ENCODE measurements at places on chromosomes 16 and 17.

GRCh38 chr16:70705056-70705455, 19.2 kb upstream of the MTSS2 start:
- DNase-seq = no peak

- DNase-seq = no peak
Observed at GRCh38 chr16:9092978-9093344, 1.5 kb downstream of the HAPSTR1 start.

DNA sequence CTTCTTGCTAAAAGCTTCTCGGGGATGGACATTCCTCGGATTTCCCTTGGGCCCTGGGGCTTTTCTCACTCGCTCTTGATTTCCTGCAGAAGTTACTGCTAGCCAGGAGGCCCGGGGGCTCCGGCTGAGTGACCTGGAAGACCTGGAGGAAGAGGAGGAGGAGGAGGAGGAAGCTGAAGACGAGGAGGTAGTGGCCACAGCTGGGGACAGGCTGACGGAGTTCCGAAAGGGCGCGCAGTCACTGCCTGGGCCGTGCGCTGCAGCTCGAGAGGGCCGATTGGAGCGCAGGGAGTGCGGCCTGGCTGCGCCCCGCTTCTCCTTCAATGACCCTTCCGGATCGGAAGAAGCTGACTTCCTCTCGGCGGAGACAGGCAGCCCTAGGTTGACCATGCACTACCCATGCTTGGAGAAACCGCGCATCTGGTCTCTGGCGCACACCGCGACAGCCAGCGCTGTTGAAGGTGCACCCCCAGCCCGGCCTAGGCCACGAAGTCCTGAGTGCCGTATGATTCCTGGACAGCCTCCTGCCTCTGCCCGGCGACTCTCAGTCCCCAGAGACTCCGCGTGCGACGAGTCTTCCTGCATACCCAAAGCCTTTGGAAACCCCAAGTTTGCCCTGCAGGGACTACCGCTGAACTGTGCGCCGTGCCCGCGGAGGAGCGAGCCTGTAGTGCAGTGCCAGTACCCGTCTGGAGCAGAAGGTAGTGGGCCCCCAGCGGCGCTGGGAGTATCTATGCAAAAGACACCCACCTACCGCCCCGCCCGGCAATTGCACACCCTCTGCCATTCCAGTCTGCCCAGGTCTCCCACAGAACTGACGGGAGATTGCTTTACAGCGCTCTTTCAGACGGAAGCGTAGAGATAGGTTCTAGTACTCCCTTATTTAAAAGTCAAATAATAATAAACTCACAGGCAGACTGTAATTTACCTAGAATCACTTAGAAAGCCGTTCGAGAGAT, 4.9 kb downstream of the IRX6 start:
- no peak for DNase-seq

GRCh38 chr17:43531955-43532354, 14.2 kb downstream of the ETV4 start:
- DNase-seq = no peak

DNA sequence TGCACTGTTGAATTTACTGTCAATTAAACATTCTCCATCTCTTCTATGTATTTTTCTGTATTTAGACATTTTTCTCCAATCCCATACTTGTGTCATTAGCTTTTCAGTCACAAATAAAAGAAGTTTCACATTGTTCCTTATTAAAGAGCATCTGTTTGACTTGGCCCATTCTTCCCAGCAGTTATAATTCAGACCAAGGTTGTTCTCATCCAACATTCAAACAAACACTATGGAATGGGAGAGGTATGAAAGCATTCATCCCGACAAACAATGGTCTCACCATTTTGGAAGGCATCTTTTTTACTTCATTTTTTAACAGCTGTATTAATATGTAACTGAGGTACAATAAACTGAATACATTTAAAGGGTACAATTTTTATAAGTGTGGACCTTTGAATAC, 208.8 kb upstream of the MAF start:
- no peak for DNase-seq

- no peak for DNase-seq
Observed at GRCh38 chr17:2077040-2077439, 22.1 kb downstream of the HIC1 start.

GRCh38 chr16:67302076-67302475, 22.7 kb downstream of the PLEKHG4 start:
- no peak for DNase-seq

DNA sequence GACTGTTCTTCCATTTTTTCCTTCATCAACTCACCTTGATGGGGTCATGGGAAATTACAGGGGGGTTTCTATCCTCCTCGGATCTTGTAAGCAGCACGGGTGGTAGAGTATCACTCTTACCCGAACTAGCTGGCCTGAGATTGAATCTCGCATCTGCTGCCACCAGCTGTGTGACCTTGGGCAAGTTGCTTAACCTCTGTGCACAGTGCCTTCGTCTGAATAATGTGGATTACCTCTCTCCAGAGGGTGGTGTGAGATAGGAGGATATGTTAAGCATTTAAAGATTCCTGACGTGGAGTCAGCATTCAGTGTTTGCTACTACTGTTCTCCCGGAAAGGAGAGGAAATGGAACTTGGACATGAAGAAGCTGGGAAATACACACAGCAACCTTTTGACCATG, 24.4 kb downstream of the LASP1 start:
- DNase-seq = no peak

- DNase-seq = no peak
Observed at GRCh38 chr16:55426865-55427484, 52.0 kb upstream of the MMP2 start.

DNA sequence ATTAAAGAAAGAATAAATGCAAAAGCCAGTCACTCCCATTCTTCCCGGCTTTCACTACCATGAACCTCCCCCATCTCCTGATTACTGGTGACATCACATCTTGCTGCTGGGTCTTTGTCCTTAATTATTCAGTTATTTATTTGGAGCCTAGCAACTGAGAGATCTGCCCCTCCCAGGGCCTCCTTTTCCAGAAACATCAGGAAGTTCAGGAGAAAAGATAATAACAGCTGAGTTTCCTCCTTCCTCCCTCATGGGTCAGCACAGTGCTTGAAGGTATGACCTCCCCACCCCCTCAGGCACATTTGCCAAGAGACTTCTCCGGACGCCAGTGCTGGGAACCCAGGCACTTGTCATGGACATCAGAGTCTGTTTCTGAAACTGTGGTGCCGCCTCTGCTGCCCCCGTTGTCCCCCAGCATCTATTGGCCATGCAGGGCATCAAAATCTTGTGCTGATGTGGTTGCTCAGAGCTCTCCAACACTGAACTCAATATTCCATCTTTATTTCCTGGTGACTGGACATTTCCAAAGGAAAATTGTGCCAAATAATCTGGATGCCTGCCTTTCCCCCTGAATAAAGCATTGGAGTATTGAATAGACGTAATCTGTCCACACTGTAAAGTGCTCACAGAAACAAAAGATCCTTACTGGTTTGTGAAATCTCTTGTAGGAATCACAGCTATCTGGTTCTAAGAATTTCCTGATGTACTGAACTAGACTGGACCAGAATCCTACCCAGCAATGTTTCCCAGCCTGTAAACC, 71.8 kb downstream of the ZNF18 start:
- no peak for DNase-seq

DNA sequence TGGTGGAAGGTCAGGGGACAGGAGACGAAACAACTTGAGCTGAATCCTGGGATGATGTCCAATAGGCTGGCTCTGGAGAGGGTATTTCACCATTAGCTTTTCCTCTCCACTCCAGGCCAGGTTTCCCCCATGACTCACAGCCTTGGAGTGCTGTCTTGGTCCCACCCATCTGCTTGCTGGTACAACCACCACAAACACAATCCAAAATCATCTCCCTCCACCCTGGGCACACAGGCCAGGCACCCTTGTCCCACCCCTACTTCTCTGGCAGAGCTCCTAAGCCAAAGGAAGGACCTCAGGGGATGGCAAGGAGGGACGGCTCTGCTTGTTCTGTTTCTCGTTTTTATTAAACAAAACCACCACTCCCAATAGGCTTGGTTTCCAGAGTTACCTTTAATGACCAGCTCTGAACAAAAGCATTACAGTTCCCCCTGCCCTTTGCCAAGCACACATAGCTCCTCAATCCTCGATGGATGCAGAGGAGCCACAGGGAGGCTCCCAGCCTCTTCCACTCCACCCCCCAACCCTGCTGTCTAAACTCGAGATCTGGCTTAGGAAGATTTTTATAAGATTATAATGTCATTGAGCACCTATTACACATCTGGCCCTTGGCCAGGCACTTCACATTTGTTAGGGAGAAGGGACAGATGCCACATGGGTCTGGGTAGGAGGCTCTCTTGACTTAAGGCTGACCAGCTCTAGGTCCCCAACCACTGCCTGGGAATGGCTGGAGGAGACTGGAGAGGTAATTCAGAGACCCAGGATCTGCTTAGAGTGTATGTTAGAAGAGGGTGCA, 13.3 kb downstream of the CAVIN1 start:
- no peak for DNase-seq

DNA sequence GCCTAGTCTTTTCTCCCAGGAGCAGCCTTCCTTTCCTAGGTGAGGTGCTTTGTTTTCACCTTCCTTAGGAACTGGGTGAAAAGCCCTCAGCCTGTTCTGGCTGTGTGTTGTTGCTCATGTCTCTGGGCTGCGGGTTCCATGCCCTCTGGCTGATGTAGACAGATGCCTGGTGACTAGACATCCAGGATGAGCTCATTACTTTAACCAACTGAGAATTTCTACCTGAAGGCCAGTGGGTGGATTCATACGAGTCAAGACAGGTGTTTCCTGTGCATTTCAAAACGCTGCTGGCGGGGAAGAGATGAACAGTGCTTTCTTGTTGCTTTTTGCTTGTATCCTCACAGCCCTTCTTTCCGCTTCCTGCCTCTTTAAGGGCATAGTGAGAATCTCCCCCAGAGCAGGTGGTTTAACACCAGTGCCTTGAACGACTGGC, 22.3 kb downstream of the SAP30BP start:
- no peak for DNase-seq

- DNase-seq = no peak
Observed at GRCh38 chr17:59762824-59763374, 55.4 kb downstream of the VMP1 start.

- no peak for DNase-seq
Observed at GRCh38 chr16:86107215-86107825, 208.4 kb downstream of the IRF8 start.

DNA sequence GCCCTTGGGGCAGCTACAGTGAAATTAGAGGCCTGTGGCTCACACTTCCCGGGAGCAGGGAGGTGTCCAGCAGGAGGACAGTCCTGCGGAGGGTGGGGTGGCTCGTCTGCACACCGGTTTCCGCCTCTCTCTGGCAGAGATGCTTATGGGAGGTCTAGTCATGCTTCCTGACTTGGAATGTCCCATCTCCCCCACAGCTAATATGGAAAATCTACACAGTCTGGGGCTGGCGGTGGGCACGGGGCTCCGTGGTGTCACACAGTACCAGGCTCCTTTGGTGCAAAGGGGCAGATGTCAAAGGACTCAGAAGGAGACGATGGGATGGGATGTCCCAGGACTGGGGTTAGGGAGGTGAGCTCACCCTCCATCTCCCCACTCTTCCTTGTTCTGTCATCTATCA, 44.1 kb upstream of the DOC2B start:
- DNase-seq = no peak

GRCh38 chr16:56743840-56744239, 13.9 kb downstream of the NUP93 start:
- DNase-seq = no peak

GRCh38 chr17:79075446-79075750, 774 bp downstream of the ENGASE start:
- DNase-seq = no peak

GRCh38 chr17:61305024-61305423, 94.6 kb upstream of the TBX2 start:
- DNase-seq = no peak

GRCh38 chr17:4759776-4760236, 11.9 kb upstream of the TM4SF5 start:
- DNase-seq = no peak

DNA sequence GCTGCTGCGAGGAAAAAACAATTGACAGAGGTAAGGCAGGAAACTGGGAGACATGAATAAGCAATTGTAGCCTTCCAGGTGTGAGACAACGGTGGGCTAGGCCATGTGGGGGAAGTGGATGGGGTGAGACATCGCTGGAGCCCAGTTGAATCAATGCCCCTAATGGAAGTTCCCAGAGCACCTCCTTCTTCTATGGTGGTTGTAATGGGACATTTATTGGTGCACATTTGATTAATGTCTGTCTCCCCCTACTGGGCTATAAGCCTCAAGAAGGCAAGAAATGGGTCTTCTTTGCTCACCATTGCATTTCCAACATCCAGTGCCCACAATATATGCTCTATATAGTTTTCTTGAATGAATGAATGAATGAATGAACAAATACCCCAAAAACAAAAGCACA, 22.7 kb upstream of the CD300E start:
- no peak for DNase-seq

DNA sequence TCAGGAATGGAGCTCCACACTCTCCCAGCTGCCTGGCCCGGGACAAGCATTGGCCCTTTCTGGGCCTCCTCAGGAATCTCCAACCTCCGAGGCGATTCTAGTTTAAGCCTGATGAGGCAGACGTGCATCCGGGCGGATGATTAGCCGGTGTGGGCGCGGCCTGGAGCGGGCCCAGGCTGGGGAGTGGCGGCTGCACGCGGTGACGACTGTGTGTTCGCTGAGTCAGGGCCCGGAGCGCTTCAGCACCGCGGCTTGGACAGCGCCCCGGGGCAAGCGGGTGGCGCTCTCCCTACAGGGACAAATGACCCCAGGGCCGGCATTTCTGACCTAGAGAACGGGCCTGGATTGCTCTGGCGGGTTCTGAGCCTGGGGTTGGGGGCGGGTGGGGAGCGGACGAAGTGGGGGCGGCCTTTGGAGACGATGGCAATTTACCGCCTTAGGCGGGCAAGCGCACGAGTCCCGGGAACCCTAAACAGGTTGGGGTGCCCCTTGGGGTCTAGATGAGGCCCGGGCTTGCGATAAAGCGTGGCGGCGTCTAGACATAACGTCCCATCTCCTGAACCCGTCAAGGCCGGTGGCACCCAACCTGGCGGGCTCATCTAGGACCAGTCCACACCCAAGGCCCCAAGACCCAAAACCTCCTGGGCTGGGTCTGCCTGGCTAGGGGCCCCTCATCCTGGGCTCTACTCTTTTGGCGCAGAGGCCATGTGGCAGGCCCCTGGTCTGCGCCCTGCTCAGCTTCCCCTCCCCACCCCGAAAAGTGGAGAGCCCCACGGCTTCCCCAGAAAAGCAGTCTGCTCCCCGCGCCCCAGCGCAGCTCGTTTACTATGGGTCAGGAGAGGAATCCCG, 22.3 kb upstream of the ZNHIT3 start:
- DNase-seq = peak; percentile 6

DNA sequence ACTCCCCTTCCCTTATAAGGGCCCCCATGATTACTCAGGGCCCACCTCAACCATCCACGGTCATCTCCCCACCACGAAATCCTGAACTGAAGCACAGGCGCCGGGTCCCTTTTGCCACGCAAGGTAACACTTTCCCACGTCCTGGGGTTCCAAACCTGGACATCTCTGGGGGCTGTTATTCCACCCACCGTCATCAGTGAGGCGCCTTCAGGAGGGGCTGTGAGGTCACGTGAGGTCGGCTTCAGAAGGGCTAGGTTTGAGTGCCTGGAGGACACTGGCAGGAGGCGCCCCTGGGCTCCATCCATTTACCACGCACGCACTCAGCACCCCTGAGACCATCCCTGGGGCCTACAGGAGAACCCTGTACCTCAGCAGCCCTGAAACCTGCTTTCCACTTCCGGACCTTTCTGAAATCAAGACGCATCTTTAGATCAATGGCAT, 4.1 kb downstream of the CD2BP2 start:
- no peak for DNase-seq
